ENCODE measurements at places on chromosomes 13 and 19.

GRCh38 chr13:64154514-64154913, 2738.9 kb upstream of the PCDH20 start:
- no peak for DNase-seq

GRCh38 chr19:38686530-38686888, 39.1 kb downstream of the ACTN4 start:
- peak; percentile 65 for DNase-seq

- DNase-seq, result no peak
Observed at GRCh38 chr13:31046711-31047279, 114.3 kb downstream of the TEX26 start.

GRCh38 chr19:54533476-54533875, 30.8 kb downstream of the LAIR2 start:
- DNase-seq, result no peak
